Stimulated activated naive CD4-positive, alpha-beta T cell (primary cell): ENCODE measurements at places on chromosomes 5 and 9.

- no peak for DNase-seq
Measured at GRCh38 chr9:35203528-35203927, 41.7 kb downstream of the UNC13B start.

DNA sequence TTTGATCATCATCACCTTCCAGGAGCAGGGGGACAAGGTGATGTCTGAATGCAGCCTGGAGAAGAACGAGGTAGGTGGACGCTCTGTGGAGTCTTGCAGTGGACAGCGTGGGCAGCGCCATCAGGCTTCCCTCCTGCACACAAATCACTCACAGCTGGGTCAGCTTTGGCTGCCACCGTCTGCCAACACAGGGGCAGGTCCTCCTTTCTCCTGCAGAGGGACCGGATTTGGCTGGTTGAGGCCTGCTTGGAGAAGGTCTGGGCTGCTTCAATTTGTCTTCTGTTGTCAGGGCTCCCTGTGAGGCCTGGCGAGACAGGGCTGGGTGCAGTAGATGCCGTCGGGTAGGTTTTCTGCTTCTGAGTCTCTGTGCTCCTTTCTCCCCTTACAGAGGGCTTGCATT, 180.6 kb downstream of the CACNA1B start:
- DNase-seq = no peak

DNA sequence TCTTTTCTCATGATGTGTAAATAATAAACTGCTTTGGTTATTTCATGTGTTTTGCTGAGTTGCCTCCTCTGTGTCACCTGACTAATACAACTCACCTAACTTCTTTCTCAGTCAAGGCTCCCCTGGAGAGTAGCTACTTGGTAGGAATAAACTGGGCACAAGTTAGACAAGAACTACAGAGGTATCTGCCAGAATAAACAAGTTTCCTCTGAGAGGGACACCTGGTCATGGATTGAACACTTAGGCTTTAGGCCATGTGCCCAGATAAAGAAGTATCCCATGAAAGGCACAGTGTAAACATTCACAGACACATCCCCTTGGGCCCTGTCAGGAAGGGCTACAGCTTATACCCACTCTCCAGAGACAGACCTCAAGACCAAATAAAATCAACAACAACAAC, 532.5 kb downstream of the KIF4B start:
- DNase-seq = no peak

DNA sequence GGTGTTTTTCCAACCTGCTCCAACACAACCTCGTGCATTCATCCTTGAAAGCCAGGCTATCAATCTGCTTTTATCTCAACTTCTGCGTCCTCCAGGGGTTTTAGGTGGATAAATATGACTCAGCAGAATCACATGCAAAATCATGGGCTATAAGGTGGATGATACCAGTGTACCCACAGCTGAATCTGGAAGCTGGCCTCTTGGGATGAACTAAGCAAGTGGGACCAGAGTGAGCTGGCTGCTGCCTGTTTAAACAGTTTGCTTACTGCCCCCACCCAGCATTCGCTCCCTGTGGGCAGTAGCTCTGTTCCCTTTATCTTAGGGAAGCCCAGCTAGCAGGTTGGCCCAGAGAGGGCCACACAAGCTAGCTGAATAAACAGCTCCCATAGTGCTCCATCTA, 194.0 kb downstream of the CRB2 start:
- no peak for DNase-seq

GRCh38 chr5:148381906-148382305, 1.9 kb upstream of the FBXO38 start:
- no peak for DNase-seq
